ENCODE measurements at places on chromosomes 6 and 20. TPM values are rescaled to one million over a fixed set of nuclear protein-coding genes. Genes with fewer than 3 reads are reported as not detected.

The FAXC gene
- not detected for polyA plus RNA-seq

The PXDC1 gene
- polyA plus RNA-seq = 0.12 TPM

The HTR1E gene
- polyA plus RNA-seq = not detected

The TPBG gene
- polyA plus RNA-seq = 0.88 TPM

The MICB gene
- 21.5 TPM for polyA plus RNA-seq

The ID4 gene
- not detected for polyA plus RNA-seq

The CDH26 gene
- 0.12 TPM for polyA plus RNA-seq

The GMPR gene
- 45.6 TPM for polyA plus RNA-seq

The CASP8AP2 gene
- 11.3 TPM for polyA plus RNA-seq

The TTK gene
- 33.3 TPM for polyA plus RNA-seq

The C6orf141 gene
- not detected for polyA plus RNA-seq

The PNPLA1 gene
- polyA plus RNA-seq = 0.22 TPM

The CALHM4 gene
- polyA plus RNA-seq = not detected

The TBXT gene
- not detected for polyA plus RNA-seq

The OPRL1 gene
- polyA plus RNA-seq = 0.04 TPM

The FOXQ1 gene
- not detected for polyA plus RNA-seq

The SGK2 gene
- polyA plus RNA-seq = 0.57 TPM

The PDE10A gene
- polyA plus RNA-seq = not detected

The ECT2L gene
- polyA plus RNA-seq = not detected

The MYL9 gene
- polyA plus RNA-seq = 0.65 TPM

The RIPOR2 gene
- polyA plus RNA-seq = 0.16 TPM

The PRL gene
- not detected for polyA plus RNA-seq

The NOTCH4 gene
- polyA plus RNA-seq = 4.3 TPM

The SRMS gene
- polyA plus RNA-seq = not detected

The DEF6 gene
- 45.7 TPM for polyA plus RNA-seq

The F13A1 gene
- polyA plus RNA-seq = not detected

The TMEM14C gene
- 287 TPM for polyA plus RNA-seq

The SAPCD1 gene
- polyA plus RNA-seq = 30.2 TPM

The PRSS35 gene
- not detected for polyA plus RNA-seq

The RIPPLY2 gene
- polyA plus RNA-seq = not detected

The HLA-DPA1 gene
- polyA plus RNA-seq = 0.45 TPM

The AVP gene
- polyA plus RNA-seq = not detected

The SHLD1 gene
- polyA plus RNA-seq = 7.3 TPM

The HFE gene
- polyA plus RNA-seq = 0.84 TPM

The COL19A1 gene
- polyA plus RNA-seq = not detected

The GRM1 gene
- polyA plus RNA-seq = not detected

The COL9A1 gene
- not detected for polyA plus RNA-seq

The FRK gene
- polyA plus RNA-seq = 0.11 TPM

The LRRC1 gene
- polyA plus RNA-seq = not detected

The TGM3 gene
- not detected for polyA plus RNA-seq

The AGER gene
- polyA plus RNA-seq = 10.9 TPM

The RPP40 gene
- 35.7 TPM for polyA plus RNA-seq

The TRIM40 gene
- polyA plus RNA-seq = 0.08 TPM

The SULF2 gene
- polyA plus RNA-seq = not detected

The TNFRSF21 gene
- 2.0 TPM for polyA plus RNA-seq

The SLC24A3 gene
- polyA plus RNA-seq = not detected

The TBX18 gene
- 19.2 TPM for polyA plus RNA-seq

The RAB32 gene
- polyA plus RNA-seq = 8.6 TPM

The IFT52 gene
- 16.5 TPM for polyA plus RNA-seq

The CCN6 gene
- 0.13 TPM for polyA plus RNA-seq

Data from K562 (cell line).